Epithelial cell of esophagus (primary cell): ENCODE measurements at places on chromosomes 5 and 9.

DNA sequence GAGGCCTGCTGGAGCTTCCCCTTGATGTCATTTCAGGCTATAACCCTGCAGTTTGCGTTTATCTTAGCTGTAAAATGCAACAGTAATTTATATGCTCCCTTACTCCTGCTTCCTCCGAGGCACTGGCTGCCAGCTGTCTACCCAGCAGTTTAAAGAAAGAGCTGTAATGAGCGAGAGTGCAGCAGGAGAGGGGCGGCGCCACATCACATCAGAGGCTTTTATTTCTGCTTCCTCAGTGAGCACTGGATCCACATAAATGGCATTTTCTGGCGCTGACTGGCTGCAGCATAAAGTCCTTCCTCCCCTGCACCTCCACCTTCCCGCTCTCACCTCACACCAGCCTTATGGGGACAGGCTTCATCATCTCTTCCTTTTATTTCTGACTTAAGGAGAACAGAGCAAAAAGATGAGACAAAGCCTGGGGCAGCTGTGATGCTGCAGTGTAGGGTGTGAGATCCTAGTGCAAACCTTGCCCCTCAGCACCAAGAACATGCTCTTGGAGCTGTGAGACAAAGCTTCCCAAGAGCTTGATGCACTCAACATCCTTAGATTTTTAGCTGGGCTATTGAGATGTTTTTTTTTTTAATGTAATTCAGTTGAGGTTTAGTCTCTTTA lies 829.6 kb upstream of the ZNF608 start:
- no peak for DNase-seq

- DNase-seq: no peak
Observed at GRCh38 chr9:136671646-136672430, 9.1 kb downstream of the EGFL7 start.

DNA sequence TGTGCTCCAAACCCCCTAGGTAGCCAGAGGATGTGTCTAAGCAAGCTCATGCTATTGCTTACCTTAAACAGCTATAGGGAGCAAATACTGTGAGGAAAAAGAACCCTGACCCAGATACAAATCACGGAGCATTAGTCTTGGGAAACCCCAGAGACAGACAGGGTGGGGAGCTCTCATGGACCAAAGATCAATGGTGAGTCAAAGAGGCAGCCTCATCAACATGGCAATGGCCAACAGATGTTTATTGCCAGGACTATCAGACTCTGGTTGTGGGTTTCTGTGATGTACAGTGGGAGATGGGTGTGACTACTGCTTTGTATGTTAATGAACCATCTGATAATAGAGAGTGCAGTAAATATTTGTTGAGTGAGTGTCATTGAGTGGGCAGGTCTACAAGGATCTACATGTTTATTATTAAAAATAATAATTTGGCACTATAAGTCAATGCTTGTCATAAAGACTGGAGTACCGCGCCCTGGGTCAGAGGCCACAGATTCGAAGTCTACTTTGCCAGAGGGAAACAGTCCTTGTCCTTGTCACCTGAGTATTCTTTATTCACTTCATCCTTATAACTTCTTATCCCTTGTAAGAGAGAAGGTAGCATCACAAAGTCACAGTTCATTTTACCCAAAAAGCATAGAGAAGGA lies 56.5 kb upstream of the RAI14 start:
- DNase-seq: peak; percentile 18

DNA sequence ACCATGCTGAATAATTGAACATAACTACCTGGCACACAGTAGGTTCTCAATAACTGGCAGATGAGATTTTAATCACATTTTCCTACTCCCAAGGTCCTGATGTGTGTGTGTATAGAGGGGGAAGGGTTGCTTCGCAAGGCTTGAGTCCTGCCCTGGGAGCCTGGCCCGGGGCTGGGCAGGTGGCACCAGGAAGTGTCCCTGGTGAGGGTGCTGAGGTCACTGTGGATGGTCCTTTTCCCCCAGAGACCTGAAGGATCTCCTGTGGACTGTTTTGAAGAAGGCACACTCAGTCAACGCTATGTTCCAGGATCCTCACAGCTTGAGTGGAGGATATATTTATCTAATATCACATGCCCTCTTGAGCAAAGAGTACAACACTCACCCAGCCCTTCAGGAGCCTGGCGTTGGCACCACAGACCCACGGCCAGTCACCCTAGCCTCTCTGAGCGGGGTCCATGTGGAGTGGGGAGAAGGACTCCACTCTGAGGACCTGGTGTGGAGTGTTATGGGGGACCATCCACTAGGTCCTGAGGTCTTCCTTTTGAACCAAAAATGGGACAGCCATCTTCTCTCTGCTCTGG lies 177.8 kb downstream of the GABBR2 start:
- no peak for DNase-seq

GRCh38 chr5:94217745-94218144 lies 400.7 kb downstream of the KIAA0825 start:
- DNase-seq: no peak

DNA sequence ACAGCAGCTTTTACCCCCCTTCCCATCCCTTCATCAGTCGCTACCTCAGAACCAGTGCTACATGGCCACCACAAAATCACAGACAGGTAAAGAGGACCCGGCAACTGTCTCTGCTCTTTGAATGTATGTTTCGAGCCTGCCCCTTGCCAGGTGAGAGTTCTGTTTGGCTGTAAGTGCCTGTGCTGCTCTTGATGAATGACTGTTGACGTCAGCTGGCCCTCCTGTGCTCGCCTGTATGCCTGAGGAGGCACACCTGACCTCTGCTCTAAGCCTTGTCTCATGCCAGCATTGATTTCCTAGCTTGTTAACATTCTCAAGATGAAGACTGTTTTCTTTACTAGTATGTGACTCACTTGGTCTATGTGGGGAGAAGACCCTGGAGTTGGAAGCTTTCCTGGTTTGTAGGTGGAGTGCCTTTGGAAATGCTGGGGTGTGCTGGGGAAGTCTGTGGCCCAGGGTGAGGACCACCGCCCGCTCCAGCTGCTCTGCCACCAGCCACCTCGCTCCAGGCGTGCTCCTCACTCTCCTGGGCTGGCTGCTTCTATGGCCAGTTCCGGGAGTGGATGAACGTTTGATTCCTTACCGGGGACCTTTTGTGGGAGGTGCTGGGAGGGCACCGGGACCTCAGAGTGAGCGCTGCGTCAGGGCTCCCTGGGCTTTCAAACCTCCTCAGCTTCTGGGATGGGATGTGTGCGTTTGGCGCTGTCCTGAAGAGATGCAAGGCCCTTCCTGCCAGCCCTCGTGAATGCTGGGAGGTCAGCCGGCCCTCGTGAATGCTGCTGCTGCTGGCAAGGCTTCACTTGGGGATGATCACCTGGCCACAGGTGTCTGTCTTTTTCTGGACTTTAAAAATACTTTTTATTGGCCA lies 109.9 kb downstream of the EHMT1 start:
- DNase-seq: no peak

- DNase-seq: no peak
Observed at GRCh38 chr5:32013658-32014057, 160.5 kb downstream of the GOLPH3 start.

- DNase-seq: no peak
Observed at GRCh38 chr5:20524991-20525529, 537.1 kb upstream of the CDH18 start.

GRCh38 chr9:91857291-91858212 lies 92.5 kb downstream of the ROR2 start:
- DNase-seq: no peak

- DNase-seq: no peak
Observed at GRCh38 chr5:11449217-11449616, 455.0 kb downstream of the CTNND2 start.

DNA sequence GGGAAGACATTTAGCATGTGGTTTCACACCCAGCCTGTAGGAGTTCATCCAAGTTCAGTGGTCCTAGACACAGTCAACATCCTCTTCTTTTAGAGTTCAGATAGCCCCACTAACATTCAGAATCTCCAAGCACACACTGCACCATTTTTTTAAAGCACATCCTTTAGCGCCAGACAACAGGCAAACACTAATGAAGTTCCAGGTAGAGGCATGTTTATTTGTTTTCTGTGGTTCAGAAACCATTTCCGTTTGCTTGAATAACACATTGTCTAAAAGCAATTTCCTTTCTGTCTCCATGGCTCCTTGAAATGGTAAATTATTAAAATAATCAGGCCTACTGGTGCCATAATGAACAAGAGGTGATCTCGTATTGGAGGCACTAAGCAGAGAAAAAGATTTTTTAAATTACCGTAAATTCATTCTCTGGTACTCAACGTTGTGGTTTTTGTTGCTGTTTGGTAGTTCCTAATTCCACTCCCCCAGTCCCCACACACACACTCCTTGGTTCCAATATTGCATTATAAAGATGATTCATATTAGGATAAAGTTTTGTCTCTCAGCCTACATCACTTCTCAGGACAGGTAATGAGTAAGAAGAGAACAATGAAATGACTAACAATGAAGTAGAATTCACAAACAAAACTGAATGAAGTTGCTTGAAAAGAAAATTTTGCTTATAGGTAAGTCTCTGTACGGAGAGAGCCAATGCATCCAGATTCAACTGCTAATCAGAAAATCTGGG lies 153.1 kb downstream of the PCSK1 start:
- DNase-seq: peak; percentile 89

DNA sequence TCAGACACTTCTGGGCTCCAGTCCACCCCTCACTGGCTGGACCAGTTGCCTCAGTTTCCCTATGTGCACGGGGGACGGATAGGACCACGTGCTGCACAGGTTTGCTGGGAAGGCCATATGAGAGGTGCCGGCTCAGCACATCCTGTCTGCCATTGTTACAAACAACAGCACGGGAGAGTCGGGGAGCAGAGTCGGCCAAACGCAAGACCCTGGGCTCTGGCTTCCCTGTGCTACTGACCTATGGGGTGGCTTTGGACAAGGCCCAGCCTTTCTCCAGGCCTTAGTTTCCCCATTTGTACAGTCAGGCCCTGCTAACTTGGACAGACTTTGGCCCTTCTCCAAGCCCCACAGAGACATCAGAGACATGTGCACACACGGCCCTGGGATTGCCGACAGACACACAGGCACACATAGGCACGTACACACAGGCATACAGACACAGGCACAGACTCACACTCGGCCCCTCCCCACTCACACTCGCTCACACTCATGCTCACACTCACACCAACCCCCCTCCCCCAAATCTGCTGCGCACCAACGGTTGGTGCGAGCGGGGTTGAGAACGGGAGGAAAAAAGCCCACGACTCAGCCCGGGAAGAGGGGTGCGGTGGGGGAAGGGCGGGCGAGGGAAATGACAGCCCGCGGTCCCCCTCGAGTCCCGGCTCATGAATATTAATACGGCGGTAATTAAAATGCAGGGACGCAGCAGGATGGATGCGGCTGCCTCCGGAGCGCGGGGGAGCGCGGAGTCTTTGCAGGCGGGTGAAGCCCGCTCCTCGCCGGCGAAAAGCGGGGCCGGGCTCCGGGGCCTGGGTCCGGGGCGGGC lies 133.0 kb downstream of the C9orf50 start:
- DNase-seq: peak; percentile 66

DNA sequence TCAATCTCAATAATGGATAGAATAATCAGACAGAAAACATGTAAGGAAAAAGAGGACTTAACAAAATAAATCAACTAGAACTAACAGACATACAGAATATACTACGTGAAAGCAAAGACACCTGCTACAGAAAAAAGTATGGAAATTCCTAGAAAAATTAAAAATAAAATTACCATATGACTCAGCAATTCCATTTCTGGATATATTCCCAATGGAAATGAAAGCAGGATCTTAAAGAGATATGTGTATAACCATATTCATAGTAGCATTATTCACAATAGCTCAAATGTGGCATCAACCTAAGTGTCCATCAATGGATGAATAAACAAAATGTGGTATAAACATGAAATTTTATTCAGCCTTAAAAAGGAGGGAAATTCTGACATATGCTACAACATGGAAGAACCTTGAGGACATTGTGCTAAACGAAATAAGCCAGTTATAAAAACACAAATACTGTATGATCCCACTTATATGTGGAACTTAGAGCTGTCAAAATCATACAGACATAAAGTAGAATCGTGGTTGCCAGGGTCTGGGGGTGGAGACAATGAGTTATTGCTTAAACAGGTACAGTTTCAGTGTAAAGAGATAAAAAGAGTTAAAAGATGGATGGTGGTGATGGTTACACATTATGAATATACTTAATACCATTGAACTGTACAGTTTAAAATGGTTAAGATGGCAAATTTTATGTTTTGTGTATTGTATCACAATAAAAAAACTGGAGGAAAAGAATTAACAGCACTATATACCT lies 6.9 kb downstream of the PLAA start:
- DNase-seq: no peak

DNA sequence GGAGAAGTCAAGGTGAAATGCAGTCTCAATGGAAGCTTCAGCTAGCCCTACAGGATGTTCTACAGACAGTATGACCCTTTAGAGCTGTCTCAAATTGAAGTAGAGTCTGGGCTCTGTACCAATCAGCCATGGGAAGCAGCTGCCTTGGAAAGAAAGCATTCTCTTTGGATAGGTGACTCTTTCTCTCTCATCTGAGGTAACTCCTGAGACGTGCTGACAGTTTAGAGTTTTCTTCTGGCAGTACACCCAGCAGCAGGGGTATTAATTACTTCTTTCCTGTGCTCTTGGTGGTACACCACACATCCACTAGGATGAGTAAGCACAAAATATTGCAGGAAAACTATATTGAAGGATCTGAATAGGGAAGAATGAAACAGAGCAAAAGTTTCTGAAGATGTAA lies 329.6 kb upstream of the RGMB start:
- DNase-seq: no peak

GRCh38 chr9:96491079-96491879 lies 41.3 kb downstream of the HABP4 start:
- no peak for DNase-seq
